Heart left ventricle (tissue), 16 donors: ENCODE measurements at places on chromosomes 3 and 15.
A peak's percentile ranks its signal among the peaks of the same experiment; 100 is the strongest.

DNA sequence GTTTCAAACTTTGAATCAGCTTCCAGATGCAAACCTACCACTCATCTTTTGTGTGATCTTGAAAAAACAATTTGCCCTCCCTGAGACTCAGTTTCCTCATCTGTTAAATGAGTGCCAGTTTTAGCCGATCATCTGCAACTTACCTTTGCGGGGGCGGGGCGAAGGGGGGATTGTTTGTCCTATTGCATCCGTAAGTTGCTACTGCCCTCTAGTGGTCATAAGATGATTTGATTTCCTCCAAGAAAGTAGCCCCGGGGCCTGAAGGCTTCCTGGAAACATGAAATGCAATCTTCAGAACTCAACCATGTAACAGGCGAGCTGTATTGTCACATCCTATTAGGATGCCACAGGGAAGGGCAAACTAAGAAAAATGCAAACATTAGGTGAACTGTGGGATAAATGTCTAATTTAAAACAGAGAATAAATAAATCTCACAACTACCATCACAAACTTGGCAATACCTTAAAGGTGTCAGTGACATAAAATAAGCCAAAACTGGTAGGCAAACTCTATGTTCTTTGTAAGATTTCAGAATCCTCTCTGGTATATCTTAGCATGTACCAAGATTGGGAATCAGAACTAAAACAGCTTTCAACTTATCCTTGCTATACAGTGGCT is 63.5 kb upstream of the CLDN18 start:
- no peak overlapping the region for H3K27ac ChIP-seq
- H3K4me1 ChIP-seq, result no peaks in the 10 kb centered on the region
- DNase-seq, result peak; percentile 27
- no peak overlapping the region for H3K4me3 ChIP-seq
- no peaks in the 10 kb centered on the region for H3K36me3 ChIP-seq
- no peaks in the 10 kb centered on the region for H3K27me3 ChIP-seq

- H3K36me3 ChIP-seq, result no peaks in the 10 kb centered on the region
- DNase-seq, result no peak
- H3K27me3 ChIP-seq, result no peaks in the 10 kb centered on the region
Observed at GRCh38 chr15:85598219-85598618, 196.5 kb downstream of the KLHL25 start.

GRCh38 chr3:171219258-171219657 is 192.7 kb upstream of the SLC2A2 start:
- H3K36me3 ChIP-seq, result no peaks in the 10 kb centered on the region
- no peak for DNase-seq
- no peaks in the 10 kb centered on the region for H3K4me1 ChIP-seq
- no peaks in the 10 kb centered on the region for H3K27me3 ChIP-seq
- no peak overlapping the region for H3K27ac ChIP-seq
- H3K4me3 ChIP-seq, result no peak overlapping the region

DNA sequence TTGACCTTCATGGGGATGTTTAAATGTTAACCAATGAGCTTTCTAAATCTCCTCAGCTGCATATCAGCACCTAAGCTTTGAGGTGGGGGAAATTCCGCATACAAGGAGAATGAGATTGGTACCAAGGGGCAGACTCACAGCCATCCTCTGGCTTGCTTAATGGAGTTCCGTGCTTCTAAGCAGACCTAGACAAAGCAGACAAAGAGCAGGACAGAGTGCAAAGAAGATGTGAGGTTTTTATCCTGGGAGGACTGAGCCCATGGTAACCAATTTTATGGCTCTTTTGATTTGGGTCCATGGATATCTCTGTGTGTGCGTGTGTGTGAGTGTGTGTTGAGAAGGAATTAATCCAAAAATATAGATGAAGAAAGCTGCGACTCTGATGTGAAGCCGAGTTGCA is 7.5 kb downstream of the TAFA4 start:
- H3K4me3 ChIP-seq, result no peak overlapping the region
- H3K27ac ChIP-seq, result no peak overlapping the region
- no peaks in the 10 kb centered on the region for H3K36me3 ChIP-seq
- no peaks in the 10 kb centered on the region for H3K4me1 ChIP-seq

- H3K27ac ChIP-seq, result no peak overlapping the region
- H3K4me3 ChIP-seq, result no peak overlapping the region
- H3K27me3 ChIP-seq, result no peaks in the 10 kb centered on the region
Observed at GRCh38 chr3:146024260-146024659, 136.7 kb downstream of the PLOD2 start.
